Pulmonary artery endothelial cell (primary cell): ENCODE measurements at places on chromosomes 4 and X. TPM values are rescaled to one million over a fixed set of nuclear protein-coding genes. Genes with fewer than 3 reads are reported as not detected.

DNA sequence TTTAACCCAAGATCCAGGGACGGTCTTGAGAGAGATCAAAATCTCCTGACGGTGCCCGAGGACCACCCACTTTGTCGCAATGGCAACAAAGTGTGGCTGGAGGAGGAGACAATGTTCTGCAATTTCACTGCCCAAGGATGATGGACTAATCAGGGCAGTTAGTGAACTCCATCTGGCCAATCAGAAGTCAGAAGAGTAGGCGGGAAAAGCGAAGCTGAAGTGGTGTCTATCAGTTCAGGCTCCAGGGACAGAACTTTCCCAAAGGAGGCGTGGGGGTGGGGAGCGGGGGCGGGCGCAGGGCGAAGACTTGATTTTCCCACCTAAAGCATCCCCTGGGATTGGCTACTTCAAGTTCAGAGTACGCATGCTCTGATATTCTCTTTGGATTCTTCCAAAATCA is 25.6 kb downstream of the SPACA5B start:
- no peak for DNase-seq

The DMRTC1B gene
- total RNA-seq: not detected in 2 replicates

- no peak for DNase-seq
These were observed 201.1 kb downstream of the OPHN1 start for GRCh38 chrX:68232206-68232605.

GRCh38 chr4:122218762-122219161 is 66.6 kb downstream of the BLTP1 start:
- no peak for DNase-seq

The TTC29 gene
- not detected in 2 replicates for total RNA-seq

The SRD5A3 gene
- 8.6 and 8.7 TPM in 2 replicates for total RNA-seq

GRCh38 chrX:115968436-115969252 is 201.9 kb upstream of the AGTR2 start:
- DNase-seq: no peak

- DNase-seq: no peak
These were observed 2.1 kb upstream of the CCNG2 start for GRCh38 chr4:77154761-77155499.

DNA sequence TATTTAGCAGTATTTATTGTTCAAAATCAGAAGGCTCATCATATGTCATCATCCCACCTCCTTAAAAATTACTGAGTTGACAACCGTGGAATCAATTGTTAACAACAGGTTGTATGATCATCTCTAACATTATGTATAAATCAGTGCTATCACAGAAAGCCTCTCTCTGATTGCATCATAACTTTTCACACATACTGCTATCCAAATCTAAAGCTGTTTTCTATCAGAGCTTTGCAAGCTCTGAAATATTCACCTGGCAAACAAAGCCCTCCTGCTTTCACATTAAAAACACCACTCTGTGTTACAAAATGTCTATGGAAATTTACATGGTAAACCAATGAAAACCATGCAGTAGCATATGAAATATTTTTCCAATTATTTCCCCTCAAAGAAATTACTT is 310.0 kb downstream of the PDGFC start:
- no peak for DNase-seq

The TBC1D8B gene
- 4.7 and 5.3 TPM in 2 replicates for total RNA-seq

DNA sequence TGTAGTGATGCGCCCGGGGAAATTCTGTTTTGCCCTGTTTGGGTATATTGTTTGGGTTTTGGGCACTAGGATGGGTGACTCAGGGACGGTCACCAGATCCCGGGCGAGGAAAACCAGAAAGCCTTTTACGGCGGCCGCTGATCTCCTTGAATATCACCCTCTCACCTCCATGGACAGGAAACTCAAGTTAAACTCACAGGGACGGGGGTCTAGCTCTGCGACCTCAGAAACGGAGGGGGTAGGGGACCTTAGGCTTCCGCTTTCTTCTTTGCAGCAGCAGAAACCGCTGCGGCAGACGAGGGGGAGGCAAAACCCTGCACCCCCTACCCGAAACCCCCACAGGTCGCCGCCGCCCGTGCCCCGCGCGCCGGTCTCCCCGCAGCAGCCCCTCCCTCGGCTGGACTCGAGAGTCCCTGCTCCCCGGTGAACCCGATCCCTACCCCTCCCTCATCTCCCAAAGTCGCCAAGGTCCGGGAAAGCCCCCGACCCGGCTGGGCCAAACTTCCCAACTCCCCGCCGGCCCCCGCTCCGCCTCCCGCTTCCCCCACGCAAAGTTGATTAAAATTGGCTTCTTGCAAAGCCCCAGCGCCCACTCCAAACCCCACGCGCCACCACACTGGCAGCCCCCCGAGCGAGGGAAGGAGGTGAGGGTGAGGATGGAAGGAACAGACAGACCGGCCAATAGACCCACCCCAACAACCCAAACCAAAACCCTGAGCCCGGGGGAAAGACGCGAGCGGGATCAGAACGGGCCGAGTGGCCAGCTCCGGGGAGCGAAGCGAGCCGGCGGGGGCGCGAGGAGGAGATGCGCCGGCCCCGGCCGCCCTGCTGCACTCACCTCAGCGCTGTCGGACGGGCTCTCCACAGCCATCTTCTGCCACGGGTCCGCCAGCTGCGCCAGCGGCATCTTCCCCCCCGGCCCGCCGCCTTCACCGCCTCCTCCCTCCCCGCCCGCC is 705 bp downstream of the RPS6KA3 start:
- no peak for DNase-seq

- DNase-seq: no peak
These were observed 44.9 kb upstream of the FAM47C start for GRCh38 chrX:36963069-36963808.

The MAGEA2B gene
- not detected in 2 replicates for total RNA-seq

The TCEAL6 gene
- not detected in 2 replicates for total RNA-seq

DNA sequence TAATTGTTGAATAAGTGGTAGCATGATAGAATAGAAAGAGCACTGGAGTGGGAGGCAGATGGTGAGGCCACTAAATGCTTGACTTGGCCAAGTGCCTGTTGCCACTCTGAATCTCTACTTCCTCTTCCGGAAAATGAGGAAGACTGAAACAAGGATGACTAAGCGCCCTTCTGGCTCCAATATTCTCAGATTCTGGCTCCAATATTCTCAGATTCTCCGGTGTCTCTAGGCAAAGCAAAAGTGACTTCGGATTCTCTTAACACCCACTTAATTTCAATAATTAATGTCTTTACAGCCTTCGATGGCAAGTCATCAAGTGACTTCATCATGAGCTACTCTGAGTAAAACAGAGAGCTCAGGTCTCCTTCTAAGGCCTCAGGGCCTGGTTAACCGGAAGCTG is 402.2 kb upstream of the FGF13 start:
- DNase-seq: no peak

The LDB2 gene
- 150 and 155 TPM in 2 replicates for total RNA-seq

- no peak for DNase-seq
These were observed 16.2 kb downstream of the AFF1 start for GRCh38 chr4:86950831-86951525.

The GATA1 gene
- total RNA-seq: not detected in 2 replicates

- DNase-seq: no peak
These were observed 251.7 kb downstream of the MAPK10 start for GRCh38 chr4:86108137-86108536.

DNA sequence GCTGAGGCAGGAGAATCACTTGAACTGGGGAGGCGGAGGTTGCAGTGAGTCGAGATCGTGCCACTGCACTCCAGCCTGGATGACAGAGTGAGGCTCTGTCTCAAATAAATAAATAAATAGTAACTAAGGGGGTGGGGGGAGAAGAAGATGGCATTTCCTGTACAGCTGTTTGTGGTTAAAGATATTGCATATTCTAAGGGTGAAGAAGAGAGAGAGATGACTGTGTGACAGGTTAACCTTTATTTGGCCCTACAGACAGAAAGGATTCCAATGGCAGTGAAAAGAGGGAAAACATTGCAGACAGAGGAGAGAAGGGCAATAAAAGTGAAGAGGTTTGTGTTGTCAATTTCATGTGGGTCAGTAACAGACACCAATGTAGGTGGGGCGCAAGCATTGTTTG is 9.4 kb downstream of the TASL start:
- DNase-seq: no peak

The IQSEC2 gene
- total RNA-seq: 3.6 and 3.9 TPM in 2 replicates

GRCh38 chrX:153913701-153914100 is 9.2 kb downstream of the AVPR2 start:
- DNase-seq: no peak

The ETDB gene
- total RNA-seq: not detected in 2 replicates

DNA sequence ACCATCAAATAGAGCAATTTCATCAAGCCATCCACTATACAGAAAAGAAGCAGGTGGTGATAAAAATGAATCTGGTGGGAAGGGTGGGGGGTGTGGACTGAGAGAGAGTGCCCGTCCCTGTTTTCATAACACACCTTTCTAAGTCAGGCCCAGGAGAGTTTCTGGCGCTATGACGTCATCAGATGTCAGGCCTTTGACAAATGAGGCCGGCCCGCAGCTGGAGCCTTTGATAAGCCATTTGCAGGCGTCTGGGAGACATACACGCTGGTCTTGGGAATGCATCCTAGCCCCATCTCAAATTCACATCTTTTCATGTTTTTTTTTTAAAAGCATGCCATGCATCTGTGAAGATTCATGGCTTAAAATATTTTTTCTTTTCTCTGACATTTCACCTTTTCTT is 404.5 kb downstream of the BCOR start:
- no peak for DNase-seq

DNA sequence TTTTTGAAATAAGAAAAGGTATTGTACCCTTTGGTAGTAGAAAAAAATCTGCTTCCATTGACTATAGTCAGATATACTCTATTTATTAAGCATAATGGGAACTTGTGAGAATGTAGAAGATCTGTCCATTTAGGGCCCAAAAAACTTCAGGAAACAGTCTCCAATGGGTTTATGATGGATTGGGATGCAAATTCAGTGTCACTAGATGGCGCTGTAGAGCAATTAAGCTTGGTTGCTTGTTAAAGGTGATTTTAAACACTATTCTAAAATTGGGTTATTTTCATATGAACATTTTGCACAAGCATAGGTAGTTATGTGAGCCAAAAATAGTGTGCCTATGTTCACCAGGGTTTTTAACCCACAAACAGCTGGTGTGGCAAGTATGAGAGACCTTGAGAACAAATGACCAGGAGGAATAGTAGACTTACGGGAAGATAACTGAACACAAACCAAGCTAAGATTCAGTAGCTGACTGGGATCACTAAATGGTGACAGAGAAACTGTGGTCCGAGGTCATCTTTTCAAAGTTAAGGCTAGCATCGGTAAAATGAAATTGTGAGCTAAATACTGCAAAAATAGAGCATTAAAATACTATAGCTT is 80.3 kb upstream of the LSM6 start:
- DNase-seq: peak; percentile 17

DNA sequence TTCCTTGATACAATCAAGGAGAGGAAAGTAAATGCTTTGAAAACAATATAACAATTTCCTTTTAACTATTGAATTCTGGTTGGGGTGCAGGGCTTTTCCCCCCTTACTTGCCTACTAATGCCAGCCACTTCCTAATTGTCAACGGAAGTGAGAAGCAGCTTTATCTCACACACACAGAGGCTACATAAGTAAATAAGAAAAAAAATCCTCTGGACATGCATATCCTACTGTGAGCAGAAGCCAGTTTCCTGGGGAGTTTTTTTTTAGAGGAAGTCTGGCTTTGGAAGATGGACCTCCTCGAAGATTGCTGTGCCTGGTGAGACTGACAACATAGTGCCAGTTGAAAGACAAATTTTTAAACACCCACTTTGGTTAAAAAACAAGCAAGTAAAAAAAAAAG is 180.6 kb downstream of the OPHN1 start:
- DNase-seq: peak; percentile 33

The DDX60 gene
- 18.1 and 23.3 TPM in 2 replicates for total RNA-seq

DNA sequence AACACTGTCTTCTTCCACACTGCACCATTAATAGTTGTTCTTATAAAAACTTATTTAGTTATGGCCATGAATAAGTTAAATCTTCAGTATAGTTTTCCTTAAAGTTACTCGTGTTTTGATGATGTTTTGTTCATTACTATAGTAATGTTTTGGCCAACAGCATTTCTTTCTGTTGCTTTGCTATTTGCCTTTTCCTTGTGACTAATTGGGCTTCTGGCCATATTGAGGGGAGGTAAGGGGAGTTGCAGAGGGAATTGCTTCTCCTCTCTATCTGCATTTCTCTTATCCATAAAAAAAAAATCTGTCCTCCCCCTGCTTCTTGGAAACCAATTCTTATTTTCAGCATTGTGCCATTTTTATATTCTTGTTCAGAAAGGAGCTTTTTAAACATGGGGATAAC is 42.7 kb upstream of the ZCCHC12 start:
- no peak for DNase-seq

DNA sequence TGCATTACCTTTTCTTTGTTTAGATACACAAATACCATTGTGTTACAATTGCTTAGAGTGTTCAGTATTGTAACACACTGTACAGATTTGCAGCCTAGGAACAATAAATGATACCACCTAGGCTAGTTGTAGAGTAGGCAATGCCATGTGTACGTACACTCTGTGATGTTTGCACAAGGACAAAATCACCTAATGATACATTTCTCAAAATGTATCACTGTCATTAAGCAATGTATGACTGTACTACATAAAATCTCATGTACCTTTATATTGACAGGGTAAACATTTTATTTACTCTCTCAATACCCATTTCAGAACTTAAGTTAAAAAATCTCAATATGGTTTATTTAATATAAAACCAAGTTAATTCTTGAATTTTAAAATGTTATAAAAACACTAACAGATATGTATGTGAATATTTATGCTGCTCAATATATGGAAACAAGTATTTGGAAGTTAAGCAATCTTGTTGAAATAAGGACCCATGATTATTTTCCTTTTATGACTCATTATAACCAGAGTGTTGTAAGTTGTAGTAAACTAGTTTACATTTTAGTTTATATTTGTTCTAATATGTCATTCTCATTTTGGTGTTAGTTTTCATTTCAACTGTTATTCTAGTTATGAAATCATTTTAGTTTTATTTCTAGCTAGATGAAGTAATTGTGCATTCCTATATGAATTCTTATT is 409.2 kb downstream of the TLL1 start:
- no peak for DNase-seq

The CENPI gene
- 25.2 and 44.7 TPM in 2 replicates for total RNA-seq

GRCh38 chr4:161629694-161630441 is 533.9 kb downstream of the FSTL5 start:
- DNase-seq: no peak

GRCh38 chrX:104659005-104659744 is 93.2 kb downstream of the IL1RAPL2 start:
- no peak for DNase-seq

GRCh38 chr4:180156684-180157083 is 2086.5 kb upstream of the TENM3 start:
- DNase-seq: no peak

- no peak for DNase-seq
These were observed 104.3 kb upstream of the RAPGEF2 start for GRCh38 chr4:158998624-158999023.

The CLTRN gene
- not detected in 2 replicates for total RNA-seq

- no peak for DNase-seq
These were observed 66.7 kb upstream of the FRAS1 start for GRCh38 chr4:77990456-77990855.

The POU4F2 gene
- not detected in 2 replicates for total RNA-seq
